Hypothalamus (tissue), 51 donors: ENCODE measurements at places on chromosomes 5 and 9.

- DNase-seq, result no peak
These were observed 29.2 kb downstream of the MRPL36 start for GRCh38 chr5:1770443-1770802.

DNA sequence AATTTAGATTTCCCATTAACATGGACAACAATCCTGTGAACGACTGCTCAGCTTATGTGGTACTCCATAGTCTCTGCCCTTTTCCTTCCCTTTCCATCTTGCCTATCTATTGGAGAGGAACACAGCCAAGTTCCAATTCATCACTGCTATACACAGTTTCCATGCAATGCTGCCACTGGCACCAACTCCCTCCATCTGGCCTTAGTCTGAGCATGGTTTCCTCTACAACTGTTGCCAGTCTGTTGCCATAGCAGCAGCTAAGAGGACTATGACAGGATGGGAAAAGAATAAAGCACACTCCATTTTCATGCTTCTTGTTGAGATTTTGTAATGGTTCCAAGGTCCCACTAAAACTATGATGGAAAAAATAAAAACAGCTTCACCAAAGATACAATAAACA, 189.0 kb downstream of the HCN1 start:
- no peak for DNase-seq

DNA sequence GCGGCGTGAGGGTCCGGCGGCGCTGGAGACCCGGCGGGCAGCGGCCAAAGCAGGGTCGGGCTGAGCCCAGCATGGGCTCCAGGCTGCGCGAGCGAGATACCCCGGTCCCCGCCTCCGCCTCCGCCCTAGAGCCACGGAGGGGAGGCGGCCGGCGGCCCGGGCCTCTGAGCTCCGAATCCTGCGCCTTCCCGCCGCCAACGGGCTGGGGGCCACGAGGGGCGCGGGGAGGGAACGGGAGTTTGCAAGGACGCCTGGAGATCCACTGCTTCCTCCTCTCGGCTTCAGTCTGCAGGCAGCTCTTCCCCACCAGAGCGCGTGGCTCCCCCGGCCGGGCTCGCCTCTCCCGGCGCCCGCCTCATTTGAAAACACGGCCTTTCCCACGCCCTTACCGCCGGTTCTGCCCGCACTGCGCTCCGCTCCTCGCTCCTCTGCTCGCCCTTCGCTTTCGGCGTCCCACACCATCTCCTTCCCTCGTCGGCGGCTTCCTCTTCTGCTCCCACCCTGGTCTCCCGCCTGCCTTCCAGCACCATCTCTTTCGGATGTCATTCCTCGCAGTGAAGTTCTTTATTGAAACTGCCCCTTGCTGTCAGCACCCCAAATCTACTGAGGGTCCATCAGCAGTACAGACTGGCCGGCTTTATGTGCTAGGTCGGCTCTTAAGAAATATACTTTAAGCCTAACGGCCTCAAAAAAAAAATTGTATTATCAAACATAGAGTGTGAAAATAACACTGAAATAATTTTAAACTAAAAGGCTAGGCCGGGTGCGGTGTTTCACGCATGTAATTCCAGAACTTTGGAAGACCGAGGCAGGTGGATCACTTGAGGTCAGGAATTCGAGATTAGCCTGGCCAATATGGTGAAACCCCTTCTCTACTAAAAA, 105.0 kb upstream of the FAM120A start:
- no peak for DNase-seq

DNA sequence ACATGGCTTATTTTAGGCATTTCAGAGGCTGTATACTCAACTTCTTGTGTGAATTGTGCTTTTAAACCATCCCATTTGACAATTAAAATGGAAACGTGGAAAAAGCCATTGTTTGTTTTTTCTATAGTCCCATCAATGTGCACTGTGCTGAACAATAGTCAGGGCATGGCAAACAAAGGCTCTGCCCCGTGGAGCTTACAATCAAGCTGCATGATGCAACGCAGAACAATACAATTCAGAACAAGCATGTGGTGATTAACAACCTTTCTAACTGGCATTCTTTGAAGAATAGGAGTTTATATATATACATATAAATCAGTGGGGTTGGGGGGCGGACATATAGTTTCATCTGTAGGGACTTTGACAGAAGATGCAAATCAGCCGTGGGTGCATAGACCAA, 2125.4 kb upstream of the WWC1 start:
- DNase-seq, result no peak

GRCh38 chr5:42828671-42829070, 17.0 kb upstream of the SELENOP start:
- no peak for DNase-seq

DNA sequence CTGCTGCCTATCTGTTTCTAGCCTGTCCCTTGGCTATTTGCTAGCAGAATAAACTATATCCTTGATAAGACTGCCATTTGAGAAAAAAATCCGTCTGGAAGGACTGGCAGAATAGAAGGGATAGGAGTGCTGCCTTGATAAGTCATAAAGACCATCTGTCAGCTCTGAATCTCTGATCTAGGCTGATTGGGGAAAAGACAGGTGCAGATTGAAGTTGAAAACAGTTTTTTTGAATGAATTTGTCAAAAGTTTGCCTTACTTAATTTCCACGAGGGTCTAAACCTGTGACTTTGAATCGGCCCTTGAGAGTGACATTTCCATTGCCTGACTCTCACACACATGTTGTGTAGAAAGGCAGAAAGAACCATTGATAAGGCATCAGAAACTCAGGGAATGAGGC, 218.6 kb downstream of the MAN2A1 start:
- no peak for DNase-seq

DNA sequence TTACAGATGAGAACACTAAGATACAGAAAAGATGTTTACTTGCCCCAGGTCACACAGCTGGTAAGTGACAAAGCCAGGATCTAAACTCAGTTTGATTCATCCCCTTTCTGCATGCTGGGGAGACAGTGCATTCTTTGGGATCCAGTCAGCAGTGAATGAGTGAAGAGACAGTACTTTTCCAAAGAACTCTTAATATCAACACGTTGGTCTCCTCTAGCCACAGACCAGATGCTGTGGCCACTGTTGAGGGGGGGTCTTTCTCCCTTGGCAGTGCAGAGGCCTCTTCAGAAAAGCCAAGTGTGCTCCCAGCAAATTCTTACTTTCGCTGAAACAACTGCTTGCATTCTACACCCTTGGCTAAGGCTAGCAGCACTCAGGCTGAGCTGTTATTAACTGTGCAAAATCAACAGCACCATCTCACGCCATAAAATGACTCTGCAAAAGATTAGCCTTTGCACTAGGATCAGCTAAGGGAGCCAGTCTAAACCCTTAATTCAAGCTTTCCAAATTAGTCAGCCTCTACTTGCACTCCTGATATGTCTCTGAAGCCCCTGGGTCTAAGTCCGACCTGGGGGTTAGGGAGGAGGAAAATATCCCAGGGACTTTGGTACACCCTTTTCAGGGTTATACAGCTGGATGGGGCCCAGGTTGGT, 4.8 kb upstream of the TMEM171 start:
- no peak for DNase-seq

DNA sequence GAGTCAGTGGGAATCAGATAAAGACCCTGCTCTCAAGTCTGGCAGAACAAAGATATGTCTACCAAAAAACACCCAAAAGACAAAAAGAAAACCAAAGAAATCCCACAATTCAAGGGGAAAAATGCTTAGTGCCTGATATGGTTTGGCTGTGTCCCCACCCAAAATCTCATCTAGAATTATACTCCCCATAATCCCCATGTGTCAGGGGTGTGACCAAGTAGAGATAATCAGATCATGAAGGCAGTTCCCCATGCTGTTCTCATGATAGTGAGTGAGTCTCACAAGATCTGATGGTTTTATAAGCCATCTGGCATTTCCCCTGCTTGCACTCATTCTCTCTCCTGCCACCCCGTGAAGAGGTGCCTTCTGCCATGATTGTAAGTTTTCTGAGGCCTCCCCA, 13.4 kb downstream of the FBXO10 start:
- no peak for DNase-seq

DNA sequence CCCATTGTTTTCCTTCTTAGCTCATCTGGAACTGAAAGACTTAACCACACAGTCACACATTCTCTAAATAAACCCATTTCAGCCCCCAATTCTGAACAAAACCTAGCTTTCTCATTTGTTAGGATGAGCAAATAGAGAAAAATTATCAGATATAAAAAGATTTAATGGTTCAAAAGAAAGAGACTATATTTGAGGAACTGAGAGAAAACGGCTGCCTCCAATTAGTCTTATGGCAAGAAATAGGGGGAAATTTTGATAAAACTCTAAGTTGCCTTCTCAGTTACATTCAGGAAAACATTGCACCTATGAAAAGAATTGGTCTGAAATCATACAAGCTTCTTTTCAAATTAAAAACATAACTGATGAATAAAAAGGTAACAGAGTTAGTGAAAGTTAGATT, 63.7 kb upstream of the ALDH1B1 start:
- DNase-seq, result no peak

DNA sequence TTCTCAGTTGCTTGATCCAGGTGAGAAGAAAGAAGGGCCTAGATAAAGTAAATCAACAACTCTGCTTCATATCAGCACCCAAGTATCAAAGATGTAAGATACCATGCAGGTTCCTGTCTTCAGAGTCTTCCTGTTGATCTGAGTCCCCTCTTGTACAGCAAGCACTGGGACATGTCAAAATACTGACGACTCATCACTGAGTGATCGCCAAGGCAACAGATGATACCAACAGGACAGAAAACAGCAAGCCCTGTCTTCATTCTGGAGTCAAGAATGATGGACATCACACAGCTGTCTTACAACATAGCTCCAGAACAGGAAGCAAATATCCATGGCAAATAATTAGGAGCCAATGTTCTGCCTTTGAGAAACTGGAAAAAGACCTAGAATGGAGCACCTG, 83.7 kb downstream of the TARS1 start:
- no peak for DNase-seq

DNA sequence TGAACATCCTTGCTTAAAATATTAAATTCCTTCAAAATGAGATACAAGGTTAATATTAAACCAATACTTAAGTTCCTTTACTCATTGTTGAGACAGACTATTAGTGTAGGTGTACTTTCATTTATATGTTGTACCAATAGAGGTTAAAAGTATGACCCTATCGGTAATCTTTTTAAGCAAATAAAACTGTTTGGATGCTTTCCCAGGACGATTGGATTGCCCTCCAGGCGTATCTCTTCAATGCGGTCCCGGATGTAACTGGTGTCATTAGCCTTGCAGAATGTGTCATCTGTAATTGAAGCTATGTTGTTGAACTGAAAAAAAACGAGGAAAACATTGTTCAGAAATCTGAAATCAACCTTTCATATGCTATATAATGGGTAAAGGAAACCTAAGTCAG, 18.9 kb downstream of the OGN start:
- DNase-seq, result no peak

GRCh38 chr5:135660826-135661575, 82.2 kb upstream of the CXCL14 start:
- DNase-seq, result no peak

GRCh38 chr5:66142417-66142816, 1.7 kb upstream of the SREK1 start:
- DNase-seq, result no peak

- no peak for DNase-seq
These were observed 24.8 kb upstream of the RAPGEF6 start for GRCh38 chr5:131659841-131660240.

DNA sequence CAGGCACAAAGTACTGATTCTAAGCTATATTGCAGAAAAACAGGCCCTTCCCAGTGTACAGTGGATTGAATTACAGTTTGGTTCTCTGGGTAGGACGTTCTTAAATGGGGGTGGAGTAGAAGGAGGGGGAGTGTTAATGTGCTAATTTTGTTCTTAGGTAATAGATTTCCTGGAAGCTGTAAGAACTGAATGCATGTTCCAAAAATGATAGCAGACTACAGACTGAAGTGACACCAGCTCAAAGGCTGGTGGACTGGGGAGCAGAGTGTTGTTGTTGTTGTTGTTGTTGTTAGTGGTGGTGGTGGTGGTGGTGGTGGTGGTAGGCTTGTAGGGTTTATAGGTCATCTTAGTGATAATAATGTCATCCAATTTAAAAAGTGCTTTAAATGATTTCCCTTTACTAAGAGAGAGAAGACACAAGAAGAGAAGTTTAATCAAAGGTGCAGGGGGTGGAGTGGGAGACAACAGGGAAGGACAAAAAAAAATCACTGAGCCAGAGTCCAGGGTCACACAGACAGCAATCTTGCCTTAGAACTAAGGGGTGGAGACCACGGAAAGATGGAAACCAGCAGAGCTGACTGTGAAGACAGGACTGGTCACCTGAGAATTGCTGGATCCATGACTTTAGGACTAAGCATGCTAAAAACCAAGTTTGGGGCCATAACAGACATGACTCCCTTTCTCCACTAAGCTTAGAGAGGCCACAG, 27.0 kb downstream of the TTLL11 start:
- DNase-seq, result no peak

GRCh38 chr5:174236070-174236469, 190.6 kb downstream of the NSG2 start:
- DNase-seq, result no peak

DNA sequence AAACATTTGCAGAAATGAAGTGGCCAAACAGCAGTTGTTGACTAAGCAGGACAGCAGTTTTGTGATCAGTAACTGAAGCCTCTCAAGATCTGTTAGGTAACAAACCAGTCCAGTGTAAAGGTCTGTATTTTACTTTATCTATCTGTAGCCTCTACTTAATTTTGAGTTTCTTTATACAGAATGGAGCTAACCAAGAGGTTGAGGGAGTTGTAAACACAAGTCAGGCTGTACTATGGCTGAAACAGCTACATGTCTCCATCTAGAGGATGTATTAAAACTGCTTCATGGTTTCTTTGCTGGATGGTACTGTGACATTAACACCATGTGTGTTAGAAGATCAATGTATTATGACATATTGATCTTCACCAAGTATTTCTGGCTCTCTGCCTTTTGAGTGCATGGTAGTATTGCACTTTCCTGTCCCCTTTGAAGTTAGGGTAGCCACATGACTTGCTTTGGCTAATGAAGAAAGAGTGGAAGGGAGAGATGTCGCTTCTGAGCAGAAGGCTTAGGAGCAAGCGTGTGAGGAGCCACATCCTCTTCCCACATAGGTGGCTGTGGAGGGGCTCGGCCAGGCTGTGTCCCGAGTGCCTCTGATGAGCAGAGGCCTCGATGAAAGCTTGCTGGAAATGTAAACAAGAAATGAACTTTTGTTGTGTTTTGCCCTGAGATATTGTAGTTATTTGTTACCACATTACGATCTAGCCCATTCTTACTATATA, 105.6 kb upstream of the PCA3 start:
- no peak for DNase-seq
